H7 (cell line): ENCODE measurements at places on chromosomes 13 and 19. TPM values are rescaled to one million over a fixed set of nuclear protein-coding genes. Genes with fewer than 3 reads are reported as not detected.

DNA sequence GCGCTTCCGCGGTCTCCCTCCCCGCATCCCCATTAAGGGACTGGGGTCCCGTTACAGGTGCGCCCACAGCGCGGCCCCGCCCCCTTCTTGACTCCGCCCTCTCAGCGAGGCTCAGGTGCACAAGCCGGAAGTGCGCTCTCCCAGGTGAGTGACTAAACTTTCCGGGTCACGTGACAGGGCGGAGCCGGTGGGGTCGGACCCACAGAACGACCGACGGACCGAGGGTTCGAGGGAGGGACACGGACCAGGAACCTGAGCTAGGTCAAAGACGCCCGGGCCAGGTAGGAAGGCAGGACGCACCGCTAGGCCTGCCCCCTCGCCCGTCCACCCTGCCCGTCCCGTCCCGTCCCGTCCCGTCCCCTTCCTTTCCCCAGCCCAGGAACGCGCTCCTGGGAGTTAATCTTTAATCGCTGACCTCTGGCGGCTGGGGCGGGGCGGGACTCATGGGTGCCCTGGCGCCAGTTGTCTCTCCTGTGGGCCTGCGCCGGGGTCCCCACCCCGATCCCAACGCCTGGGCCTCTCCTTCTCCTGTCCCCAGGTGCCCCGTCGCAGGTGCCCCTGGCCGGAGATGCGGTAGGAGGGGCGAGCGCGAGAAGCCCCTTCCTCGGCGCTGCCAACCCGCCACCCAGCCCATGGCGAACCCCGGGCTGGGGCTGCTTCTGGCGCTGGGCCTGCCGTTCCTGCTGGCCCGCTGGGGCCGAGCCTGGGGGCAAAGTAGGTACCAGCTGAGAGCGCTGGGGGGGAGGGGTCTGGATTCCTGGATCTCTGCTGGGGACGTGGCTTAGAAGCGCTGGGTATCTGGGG is at the start of gene CRB3:
Gene CRB3, plus strand, starts transcription at position 202 of the 804 bp plus-strand sequence. Its CDS starts 431 bp downstream, at position 633.
- peak; percentile 97 for DNase-seq

The LRRC8E gene
- 1.6 and 4.0 TPM in 2 replicates for total RNA-seq

DNA sequence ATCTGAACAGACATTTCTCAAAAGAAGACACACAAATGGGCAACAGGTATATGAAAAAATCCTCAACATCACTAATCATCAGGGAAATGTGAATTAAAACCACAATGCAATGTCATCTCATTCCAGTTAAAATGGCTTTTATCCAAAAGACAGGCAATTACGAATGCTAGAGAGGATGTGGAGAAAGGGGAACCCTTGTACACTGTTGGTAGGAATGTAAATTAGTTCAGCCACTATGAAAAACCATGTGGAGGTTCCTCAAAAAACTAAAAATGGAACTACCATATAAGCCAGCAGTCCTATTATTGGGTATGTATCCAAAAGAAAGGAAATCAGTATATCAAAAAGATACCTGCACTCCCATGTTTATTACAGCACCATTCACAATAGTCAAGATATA is 24.7 kb upstream of the ZC3H13 start:
- DNase-seq: no peak

The RFXAP gene
- 1.5 and 3.7 TPM in 2 replicates for total RNA-seq

DNA sequence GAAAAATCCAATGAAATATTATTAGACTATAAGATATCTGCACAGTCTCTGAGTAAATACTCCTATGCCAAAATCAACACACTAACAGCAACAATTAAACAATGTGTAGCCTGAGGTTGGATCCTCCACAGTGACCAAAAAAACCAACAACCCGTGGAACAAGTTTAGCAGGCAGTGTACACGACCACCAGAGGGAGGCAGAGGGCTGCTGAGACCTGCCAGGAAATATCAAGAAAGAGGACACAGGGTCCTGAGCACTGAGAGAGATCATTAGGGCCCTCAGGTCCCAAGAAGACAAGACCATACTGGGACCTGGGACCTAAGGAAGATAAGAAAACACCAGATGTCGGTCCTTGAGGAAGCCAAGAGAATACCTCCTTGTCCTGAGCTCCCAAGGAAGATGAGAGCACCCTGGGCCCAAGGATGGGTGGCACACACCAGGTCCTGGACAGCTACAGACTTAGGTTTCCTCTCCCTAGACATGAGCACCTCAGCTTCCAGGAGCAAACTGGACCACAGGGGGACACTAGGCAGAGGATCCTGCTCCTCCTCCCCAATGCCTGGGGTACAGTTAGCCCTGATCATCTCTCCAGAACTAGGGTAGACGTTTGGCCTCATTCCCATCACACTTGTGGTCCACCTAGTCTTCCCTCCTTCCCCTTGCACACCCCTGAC is 822 bp upstream of the ZNF274 start:
- peak; percentile 52 for DNase-seq

DNA sequence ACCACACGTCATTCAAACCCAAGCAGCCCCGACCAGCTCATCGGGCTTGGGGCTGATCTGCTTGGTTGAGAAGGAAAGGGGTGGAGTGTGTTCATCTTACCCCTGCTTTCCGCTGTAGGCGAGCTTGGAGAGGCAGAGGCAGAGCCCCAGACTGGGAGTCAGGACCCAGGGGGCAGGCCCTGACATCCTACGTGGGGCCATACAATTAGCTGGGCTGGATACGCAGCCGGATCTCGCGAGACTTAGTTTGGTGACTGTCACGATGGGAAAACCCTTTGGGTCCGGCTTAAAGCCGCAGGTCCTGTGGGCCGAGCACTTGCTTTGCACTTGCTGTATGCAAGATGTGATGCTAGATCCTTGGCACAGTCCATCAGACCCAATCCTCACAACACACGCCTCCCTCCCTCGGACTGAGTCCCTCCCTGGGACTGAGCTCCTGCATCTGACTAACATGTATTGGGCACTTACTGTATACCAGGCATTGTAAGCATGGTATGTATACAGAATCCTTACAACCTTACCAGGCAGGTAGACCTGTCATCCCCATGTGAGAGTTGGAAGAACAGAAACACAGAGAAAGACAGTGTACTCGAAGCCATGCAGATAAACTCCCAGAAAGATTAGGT is 3.7 kb downstream of the CEACAM16 start:
- peak; percentile 37 for DNase-seq

- peak; percentile 13 for DNase-seq
Measured at GRCh38 chr13:60448907-60449510, 52.0 kb downstream of the TDRD3 start.

The PRSS57 gene
- total RNA-seq: not detected in 2 replicates

The ZIC2 gene
- 93.0 and 96.6 TPM in 2 replicates for total RNA-seq

GRCh38 chr19:47096721-47097120 is 16.9 kb downstream of the ZC3H4 start:
- DNase-seq: no peak

DNA sequence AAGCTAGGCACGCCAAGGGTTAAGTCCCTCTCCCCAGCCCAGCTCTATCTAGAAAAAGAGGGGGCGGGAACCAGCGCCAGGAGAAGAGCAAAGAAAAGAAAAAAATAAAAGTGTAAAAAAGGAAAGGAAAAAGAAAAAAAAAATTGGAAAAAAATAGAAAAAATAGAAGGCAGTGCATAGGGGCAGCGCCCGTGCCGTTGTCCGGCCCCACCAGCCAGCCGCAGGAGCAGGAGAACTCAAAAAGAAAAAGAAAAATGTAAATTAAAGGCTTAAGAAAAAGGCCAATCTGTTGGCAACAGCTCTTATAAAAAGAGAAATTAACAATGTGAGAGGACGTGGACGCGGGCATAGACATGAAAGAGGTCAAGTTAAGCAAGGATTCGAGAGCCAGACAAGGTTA is 105.4 kb upstream of the ZNF98 start:
- DNase-seq: no peak

The HIF3A gene
- total RNA-seq: 13.2 and 18.0 TPM in 2 replicates

DNA sequence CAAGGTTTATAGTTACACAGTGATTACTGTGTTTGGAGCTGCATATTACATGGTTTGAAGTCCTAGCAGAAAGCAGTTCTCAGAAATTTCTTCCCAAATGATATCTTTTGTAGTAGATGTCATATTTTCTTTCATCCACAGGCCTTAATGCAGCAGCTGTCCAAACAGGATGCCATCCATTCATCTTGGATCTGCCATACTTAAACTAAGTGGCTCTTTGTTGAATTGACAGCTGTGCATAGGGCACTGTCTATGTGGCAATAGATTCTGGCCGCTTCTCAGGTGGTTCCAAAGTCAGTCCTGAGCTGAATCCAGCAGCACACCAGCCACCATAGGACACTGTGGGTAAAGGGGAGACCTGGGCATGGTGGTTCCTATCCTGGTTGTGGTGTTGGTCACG is 41.6 kb upstream of the SPRY2 start:
- DNase-seq: no peak

- DNase-seq: no peak
Measured at GRCh38 chr13:31722673-31723072, 16.7 kb upstream of the RXFP2 start.

DNA sequence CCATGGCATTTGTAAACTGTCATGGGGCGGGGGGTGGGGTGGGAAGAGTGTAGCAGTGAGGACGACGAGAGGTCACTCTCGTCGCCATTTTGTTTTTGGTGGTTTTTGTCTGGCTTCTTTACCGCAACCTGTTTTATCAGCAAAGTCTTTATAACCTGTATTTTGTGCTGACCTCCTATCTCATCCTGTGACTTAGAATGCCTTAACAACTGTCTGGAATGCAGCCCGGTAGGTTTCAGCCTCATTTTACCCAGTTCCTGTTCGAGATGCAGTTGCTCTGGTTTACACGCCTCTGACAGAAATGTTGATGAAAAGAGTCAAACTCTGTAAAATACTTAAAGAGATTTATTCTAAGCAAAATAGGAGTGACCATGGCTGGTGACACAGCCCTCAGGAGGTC is 852.0 kb downstream of the DACH1 start:
- DNase-seq: no peak

The UBL5 gene
- total RNA-seq: 266 and 288 TPM in 2 replicates

The C19orf38 gene
- 0.59 and 5.0 TPM in 2 replicates for total RNA-seq

- DNase-seq: no peak
Measured at GRCh38 chr19:49098795-49099194, 13.5 kb downstream of the SNRNP70 start.

The C19orf85 gene
- total RNA-seq: 1.6 and 3.7 TPM in 2 replicates

GRCh38 chr19:6204866-6205723 is 69.6 kb downstream of the ACSBG2 start:
- peak; percentile 42 for DNase-seq

GRCh38 chr13:26964278-26965250 is 204.0 kb upstream of the GPR12 start:
- peak; percentile 51 for DNase-seq

DNA sequence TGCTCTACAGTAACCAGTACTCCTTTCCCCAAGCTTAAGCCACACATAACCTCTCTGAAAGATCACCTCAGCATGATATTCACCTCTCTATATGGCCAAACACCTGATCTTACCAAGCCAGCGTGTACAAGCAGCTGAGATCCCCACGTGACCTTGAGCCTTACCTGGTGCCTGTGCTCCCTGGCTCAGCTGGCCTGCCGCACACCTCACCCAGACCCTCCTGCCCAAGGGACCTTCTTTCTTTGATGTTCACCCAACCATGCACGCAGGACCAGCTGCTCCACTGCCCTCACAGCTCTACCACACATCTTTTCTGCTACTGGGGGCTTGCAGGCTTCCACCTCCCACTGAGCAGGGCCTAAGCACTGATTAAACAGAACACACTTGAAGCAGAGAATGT is 9.0 kb downstream of the DHRS12 start:
- no peak for DNase-seq

GRCh38 chr19:31528261-31528660 is 179.0 kb upstream of the TSHZ3 start:
- no peak for DNase-seq

DNA sequence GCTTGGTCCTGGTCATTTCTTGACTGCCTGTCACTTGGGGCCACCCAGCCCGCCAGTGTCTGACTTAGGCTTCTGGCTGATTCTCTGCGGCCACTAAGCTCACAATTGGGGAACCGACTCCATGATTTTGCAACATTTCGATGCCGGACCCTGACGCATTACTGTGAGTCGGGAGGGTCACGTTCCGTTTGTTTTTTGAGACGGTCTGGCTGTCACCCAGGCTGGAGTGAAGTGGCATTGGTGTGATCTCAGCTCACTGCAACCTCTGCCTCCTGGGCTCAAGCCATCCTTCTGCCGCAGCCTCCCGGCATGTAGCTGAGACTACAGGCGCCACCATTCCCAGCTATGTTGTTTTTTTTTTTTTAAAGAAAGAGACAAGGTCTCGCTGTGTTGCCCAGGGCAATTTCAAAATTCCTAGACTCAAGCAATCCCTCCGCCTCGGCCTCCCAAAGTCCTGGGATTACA is 3.2 kb upstream of the ADAT3 start:
- no peak for DNase-seq

The OVOL3 gene
- total RNA-seq: not detected in 2 replicates

DNA sequence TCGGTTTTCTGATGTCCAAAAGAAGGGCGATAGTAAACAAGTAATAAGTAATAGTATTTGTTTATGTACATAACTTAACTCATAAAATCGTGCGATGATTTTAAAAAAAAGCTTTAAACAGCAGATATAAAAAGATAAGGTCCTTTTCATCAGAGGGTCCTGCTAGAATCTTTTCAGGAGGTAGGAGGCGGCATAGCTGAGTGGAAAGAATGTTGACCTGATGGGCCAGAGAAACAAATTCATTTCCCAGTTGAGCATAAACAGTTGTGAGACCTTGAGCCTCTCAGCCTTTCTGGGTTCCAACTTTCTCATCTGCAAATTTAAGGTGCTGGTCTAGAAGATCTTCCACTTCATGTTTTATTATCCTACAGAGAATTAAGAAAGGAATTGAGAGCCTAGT is 173.5 kb downstream of the LACC1 start:
- DNase-seq: no peak

The NLRP7 gene
- 1.9 and 3.2 TPM in 2 replicates for total RNA-seq

GRCh38 chr13:110443622-110444225 is 117.8 kb downstream of the RAB20 start:
- no peak for DNase-seq

DNA sequence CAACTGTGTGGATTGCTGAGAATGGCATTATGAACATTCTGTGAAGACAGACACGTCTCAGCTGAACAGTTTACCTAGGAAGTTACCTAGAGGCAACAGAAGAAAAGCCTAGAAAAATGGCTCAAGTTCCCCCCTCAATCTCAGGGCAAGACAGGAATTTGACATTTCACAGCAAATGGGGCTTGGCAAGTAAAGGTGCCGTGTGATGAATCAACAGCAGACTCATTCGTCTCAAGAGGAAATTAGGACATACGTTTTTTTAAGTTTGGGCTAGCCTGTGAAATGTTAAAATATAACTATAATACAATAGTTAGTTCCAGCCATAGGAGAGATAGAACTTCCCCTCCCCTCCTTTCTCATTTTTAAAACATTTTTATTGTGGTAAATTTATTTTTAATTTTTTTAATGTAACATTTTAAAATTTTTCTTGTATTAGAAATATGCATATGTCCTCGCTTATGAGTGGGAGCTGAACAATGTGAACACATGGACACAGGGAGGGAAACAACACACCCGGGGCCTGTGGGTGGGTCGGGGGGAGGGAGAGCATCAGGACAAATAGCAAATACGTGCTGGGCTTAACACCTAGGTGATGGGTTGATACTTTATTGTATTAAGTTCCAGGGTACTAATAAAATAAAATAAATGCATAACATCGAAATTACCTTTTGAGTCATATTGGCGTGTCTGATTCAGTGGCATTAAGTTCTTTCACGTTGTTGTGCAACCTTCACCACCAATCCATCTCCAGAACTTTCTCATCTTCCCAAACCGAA is 116.0 kb downstream of the COL4A2 start:
- no peak for DNase-seq
